ENCODE measurements at places on chromosomes 11 and 22. TPM values are rescaled to one million over a fixed set of nuclear protein-coding genes. Genes with fewer than 3 reads are reported as not detected.

SPECC1L gene
- 27.1 TPM for polyA plus RNA-seq

ATP5MG gene
- 153 TPM for polyA plus RNA-seq

SLC5A1 gene
- not detected for polyA plus RNA-seq

GNAZ gene
- polyA plus RNA-seq, result 63.2 TPM

CABP4 gene
- not detected for polyA plus RNA-seq

LGALS1 gene
- not detected for polyA plus RNA-seq

DCHS1 gene
- 42.4 TPM for polyA plus RNA-seq

HTATIP2 gene
- polyA plus RNA-seq, result not detected

OSM gene
- polyA plus RNA-seq, result not detected

SLC2A11 gene
- polyA plus RNA-seq, result 45.7 TPM

APOA4 gene
- polyA plus RNA-seq, result not detected

SEPTIN5 gene
- polyA plus RNA-seq, result 170 TPM

MYOD1 gene
- not detected for polyA plus RNA-seq

KCNQ1OT1 gene
- 0.32 TPM for polyA plus RNA-seq

MS4A2 gene
- not detected for polyA plus RNA-seq

MGAT3 gene
- polyA plus RNA-seq, result 36.2 TPM

OR10D3 gene
- polyA plus RNA-seq, result not detected

ABTB2 gene
- 0.68 TPM for polyA plus RNA-seq

DNAJC24 gene
- 47.3 TPM for polyA plus RNA-seq

ENDOD1 gene
- 3.1 TPM for polyA plus RNA-seq

FGF4 gene
- polyA plus RNA-seq, result not detected

HEPHL1 gene
- polyA plus RNA-seq, result not detected

TSPAN32 gene
- not detected for polyA plus RNA-seq

FGF19 gene
- polyA plus RNA-seq, result 6.2 TPM

GCAT gene
- 13.0 TPM for polyA plus RNA-seq
